ENCODE measurements at places on chromosomes 2 and 18.

DNA sequence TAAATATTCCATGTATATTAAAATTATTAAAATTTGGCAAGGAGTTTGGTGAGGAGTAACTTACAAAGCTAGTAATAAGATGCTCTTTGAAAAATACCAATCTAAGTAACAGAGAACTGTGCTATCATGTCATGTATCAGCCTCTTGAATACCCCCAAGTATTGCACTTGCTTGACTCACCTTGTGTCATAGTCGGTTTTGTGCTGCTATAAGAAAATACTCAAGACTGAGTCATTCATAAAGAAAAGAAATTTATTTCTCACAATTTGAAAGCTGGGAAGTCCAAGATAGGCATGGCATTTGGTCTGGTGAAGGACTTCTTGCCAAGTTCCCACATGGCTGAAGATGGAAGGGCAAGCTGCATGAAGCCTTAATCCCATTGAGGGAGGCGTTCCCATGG is 179.2 kb downstream of the MEMO1 start:
- DNase-seq, result no peak

- DNase-seq, result no peak
These were observed 28.3 kb upstream of the PEX13 start for GRCh38 chr2:60989259-60989658.

GRCh38 chr2:164150604-164151003 is 414.8 kb upstream of the FIGN start:
- no peak for DNase-seq

DNA sequence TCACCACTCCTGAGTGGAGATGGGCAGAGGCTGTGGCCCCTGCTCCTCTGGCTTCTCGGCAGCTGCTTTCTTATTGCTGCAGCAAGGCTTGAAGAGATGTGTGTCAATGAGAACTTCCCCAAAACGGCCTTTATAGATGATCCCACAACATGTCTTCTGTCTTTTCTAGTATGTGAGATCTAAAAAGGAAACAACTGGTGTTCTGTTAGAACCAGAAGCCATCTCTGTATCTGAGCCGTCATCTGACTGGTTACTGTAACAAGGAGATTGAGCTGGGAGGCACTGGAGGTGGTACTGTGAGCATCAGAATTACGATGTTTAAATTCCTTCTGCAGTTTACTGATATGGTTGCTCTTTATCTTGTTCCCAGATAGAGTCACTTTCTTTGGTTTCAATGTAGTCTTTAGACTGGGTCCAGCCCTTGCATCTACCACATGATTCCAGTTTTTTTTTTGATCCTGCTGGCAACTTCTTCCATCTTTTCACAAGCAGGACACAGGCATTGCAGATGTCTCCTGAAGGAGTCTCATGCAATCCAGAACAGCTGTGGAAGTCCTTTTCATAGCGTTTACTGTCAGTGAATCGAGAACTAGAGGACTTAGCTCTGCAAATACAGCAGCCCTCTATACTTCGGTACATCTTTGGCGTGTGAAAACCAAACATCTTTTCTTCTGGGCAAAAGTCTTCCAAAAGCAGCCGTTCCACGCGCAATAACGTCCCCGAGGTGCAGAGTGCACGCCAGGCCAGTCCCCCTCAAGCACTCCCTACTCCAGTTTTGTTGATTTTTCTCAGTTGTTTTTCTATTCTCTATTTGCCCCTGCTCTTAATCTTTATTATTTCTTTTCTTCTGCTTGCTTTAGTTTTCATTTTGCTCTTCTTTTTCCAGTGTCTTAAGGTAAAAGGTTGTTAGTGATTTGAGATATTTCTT is 29.7 kb downstream of the TAF4B start:
- DNase-seq, result no peak

- no peak for DNase-seq
These were observed 4.2 kb upstream of the CTDSP1 start for GRCh38 chr2:218395456-218395825.

GRCh38 chr18:66548747-66549146 is 55.1 kb downstream of the CDH19 start:
- DNase-seq, result no peak

- no peak for DNase-seq
These were observed 672.2 kb upstream of the ACVR2A start for GRCh38 chr2:147172493-147173188.

GRCh38 chr18:10482985-10483949 is 28.8 kb downstream of the APCDD1 start:
- DNase-seq, result no peak

GRCh38 chr2:109710505-109711229 is 83.4 kb upstream of the RGPD5 start:
- DNase-seq, result no peak

- DNase-seq, result no peak
These were observed 19.6 kb upstream of the ACOXL start for GRCh38 chr2:110712737-110713136.

DNA sequence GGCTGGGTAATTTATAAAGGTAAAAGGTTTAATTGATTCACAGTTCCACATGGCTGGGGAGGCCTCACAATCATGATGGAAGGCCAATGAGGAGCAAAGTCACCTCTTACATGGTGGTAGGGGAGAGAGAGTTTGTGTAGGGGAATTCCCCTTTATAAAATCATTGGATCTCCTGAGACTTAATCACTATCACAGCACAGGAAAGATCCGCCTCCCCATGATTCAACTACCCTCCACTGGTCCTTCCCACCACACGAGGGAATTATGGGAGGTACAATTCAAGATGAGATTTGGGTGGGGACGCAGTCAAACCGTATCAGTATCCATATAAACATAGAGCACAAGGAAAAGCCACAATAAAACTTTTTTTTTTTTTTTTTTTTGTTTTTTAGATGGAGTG is 172.6 kb upstream of the PIEZO2 start:
- DNase-seq, result no peak

- peak; percentile 72 for DNase-seq
These were observed 38.0 kb upstream of the SNED1 start for GRCh38 chr2:240960309-240960970.

GRCh38 chr2:207487650-207488311 is 42.0 kb upstream of the CREB1 start:
- no peak for DNase-seq

DNA sequence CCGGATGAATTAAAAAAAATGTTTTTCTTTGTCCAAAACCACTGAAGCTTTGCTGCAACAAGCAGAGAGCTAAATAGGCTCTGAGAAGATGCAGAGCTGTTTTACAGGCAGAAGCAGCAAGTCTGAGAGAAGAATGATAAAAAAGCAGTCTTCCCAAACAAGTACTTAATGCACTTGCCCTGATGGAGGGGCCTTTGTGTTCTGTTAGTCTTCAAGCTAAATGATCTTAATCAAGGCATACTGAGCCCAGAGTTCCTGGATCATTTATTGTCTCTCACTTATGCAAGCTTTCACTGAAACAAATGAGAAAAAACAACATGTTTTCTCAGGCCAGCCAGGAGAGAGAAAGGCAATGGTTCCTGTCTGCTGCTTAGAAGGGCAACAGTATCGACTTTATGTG is 152.5 kb downstream of the CLIP4 start:
- no peak for DNase-seq

GRCh38 chr2:112164876-112165275 is 26.7 kb downstream of the FBLN7 start:
- DNase-seq, result no peak

GRCh38 chr18:49884959-49885358 is 71.6 kb upstream of the ACAA2 start:
- DNase-seq, result no peak

- DNase-seq, result no peak
These were observed 54.7 kb downstream of the MDH1 start for GRCh38 chr2:63643486-63643885.
